ENCODE measurements at places on chromosomes 12 and 14.
A peak's percentile ranks its signal among the peaks of the same experiment; 100 is the strongest.

DNA sequence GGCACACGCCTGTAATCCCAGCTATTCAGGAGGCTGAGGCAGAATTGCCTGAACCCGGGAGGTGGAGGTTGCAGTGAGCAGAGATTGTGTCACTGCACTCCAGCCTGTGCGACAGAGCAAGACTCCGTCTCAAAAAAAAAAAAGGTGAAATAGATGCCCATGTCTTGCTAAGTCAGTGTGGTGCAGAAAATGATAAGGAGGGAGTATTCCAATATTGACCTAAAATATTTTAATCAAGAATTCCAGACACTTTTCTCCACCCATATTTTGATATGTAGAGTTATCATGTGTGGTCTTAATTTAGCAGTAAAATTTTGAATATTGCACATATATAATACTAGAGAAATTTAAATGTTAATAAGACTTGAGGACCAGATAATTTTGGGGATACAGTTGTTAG is 57.7 kb downstream of the WNK1 start:
- no peak for DNase-seq

DNA sequence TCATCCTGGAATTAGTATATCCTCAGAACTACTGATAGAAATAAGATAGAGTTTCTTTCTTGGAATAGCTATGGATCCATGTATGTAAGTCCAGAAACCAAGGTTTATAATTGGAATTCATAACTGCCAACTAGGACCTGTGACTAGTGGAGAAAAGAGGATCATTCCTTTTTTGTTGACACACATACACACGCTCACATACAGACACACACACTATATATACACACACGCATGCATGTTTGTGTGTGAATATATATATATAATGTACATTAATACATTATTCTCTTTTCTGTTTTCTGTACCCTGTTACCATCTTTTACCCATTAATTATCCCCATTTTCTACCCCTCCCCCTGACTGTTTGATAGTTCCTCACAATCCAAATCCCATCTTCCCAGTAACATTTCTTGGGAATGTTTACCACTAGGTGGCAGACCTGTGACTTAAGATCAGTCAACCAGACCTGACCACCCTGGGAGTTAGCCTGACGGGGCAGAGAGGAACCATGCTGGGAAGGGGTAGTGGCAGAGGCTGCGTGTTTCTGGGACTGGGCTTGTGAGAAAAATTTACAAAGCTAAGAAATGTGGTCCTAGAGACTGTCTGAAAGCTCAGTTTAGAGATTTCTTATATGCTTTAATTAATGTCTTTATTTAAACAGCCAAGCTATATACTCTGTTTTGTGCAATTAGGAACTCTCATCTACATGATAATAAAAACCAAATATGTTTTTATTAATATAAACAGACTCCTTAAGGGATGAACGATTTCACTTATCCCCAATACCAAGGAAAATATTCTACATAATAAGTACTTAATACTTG is 308.0 kb downstream of the PPFIA2 start:
- DNase-seq, result no peak

- no peak for DNase-seq
Observed at GRCh38 chr12:48985475-48985897, 7.4 kb downstream of the WNT1 start.

DNA sequence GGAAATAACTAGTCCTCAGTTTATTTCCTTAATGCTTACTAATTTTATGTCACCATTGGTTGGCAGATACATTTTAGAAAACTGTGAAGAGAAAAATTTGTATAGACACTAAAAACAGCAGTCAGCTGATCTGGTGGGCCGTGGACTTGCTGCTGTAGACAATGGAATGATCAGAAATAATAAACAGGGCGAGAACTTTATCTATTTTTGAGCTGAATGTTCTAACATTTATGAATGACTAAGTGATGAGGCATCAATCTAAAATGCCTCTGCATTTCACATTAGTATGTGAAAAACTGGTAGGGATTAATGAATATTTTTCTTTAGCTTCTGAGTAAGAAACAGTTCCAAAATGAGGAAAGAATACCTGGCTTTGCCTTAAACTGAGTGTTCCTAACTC is 24.8 kb upstream of the PKP2 start:
- DNase-seq, result no peak

DNA sequence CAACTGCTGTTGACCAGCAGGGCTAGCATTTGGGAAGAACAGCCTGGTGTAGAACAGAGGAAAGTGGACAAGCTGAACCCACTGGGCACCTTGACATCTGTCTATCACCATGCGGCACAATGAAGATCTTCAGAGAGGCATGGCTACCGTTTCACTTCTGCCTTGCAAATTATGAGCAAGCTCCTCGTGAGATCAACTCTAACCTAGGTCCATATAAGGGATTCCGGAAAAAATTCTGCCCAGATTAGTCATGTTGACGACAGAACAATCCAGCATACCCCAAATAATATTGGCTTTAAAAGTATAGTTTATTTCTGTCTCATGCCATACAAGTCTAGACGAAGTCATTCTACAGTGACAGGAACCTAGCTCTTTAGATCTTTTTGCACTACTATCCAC is 91.6 kb upstream of the ATF7IP start:
- no peak for DNase-seq

GRCh38 chr12:34287437-34287836 is 265.1 kb downstream of the ALG10 start:
- DNase-seq, result no peak

DNA sequence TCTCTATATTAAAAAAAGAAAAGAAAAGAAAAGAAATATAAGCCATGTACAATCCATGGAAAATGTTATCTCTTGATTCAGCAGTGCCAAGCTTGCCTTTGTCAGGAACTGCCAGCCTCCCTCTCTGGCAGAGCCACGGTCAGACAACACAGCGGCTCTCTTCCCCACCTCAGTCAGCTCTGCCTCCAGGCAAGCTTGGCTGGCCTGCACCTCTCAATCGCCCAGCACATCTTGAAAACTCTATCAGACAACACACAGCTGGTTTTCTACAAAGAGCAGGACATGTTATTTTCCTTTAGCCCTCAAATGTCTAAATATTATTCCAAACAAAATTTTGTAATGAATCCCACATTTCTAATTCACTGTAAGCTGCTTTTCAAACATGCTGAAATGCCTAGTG is 20.0 kb upstream of the GCH1 start:
- DNase-seq, result no peak

GRCh38 chr14:37550511-37550910 is 44.5 kb downstream of the FOXA1 start:
- DNase-seq, result no peak

DNA sequence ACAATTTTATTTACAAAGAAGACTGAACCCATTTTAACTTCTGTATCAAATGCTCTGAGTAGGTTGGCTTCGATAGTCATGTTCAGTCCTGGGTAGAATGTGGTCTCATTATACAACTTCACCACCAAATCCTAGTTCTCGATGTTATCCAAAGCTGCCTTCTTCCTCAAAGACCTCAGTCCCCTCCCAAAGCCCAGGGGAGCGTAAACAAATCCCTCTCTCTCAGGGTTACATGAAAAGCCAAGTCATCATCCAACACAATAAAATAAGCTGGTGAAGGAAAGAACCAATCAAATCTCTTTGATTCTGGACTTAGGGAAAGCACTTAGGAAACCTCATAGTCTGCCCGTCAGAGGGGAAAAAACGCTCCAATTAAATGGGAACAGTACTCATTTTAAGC is 9.1 kb downstream of the PTCSC3 start:
- no peak for DNase-seq

DNA sequence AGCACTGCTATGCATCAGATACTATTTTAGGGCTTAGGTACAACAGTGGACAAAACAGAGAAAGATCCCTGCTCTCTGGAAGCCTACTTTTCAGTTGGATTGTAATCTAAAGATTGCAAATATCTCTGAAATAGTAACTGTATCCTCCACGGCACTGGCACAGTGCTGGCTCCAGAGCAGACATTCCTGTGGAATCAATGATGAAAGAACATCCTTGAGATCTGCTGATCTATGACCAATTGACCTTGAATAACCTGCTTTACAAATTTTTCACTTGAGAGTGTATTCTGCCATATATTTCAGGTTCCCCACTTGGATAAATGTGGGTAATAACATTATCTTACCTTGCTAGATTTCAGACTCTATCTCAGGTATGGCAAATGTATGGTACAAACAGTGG is 3.2 kb downstream of the STAB2 start:
- no peak for DNase-seq

DNA sequence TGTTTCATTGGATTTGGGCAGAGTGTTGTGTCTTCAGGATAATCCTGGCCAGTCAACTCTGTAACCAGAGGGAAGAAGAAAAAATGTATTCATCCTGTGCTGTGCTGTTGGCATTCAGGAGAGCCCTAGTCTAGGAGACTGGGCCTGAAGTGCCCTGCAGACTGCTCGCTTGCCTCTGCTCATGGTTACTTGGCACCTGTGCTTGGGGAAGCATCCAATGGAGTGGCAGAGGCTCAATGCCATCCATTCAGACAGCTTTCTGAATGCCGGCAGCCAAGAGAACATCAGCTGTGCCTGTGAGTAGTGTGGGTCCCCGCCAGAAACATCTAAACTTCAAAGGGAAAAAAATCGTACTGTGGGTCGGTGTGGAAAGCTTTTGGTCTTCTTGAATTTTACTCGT is 124.2 kb downstream of the SRGAP1 start:
- peak; percentile 65 for DNase-seq

GRCh38 chr12:109085590-109085989 is 7.7 kb downstream of the ALKBH2 start:
- no peak for DNase-seq

GRCh38 chr14:101087614-101088394 is 184.3 kb upstream of the RTL1 start:
- DNase-seq, result peak; percentile 34

- no peak for DNase-seq
Observed at GRCh38 chr12:105554223-105554678, 223.8 kb downstream of the C12orf75 start.

GRCh38 chr12:6820166-6820565 is 1.5 kb upstream of the GPR162 start:
- no peak for DNase-seq

DNA sequence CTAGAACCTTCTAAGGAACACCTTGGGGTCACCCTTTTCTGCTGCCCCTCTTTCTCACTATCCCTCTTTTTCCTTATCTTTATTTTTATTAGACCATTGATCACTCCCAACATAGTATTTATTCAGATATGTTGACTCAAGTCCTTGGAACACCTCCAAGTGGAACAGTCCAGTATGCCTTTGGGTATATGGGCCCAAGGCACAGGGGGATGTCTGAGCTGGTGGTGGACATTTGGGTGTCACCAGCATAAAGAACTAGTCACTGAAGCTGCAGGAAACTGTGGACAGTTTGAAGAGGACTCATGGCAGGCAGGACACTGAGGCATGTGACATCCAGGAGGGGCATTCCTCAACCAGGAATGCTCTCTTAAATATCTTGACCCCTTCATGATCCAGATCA is 105.6 kb downstream of the VEZT start:
- DNase-seq, result no peak

- no peak for DNase-seq
Observed at GRCh38 chr14:49497725-49498348, 88.3 kb downstream of the RPS29 start.

DNA sequence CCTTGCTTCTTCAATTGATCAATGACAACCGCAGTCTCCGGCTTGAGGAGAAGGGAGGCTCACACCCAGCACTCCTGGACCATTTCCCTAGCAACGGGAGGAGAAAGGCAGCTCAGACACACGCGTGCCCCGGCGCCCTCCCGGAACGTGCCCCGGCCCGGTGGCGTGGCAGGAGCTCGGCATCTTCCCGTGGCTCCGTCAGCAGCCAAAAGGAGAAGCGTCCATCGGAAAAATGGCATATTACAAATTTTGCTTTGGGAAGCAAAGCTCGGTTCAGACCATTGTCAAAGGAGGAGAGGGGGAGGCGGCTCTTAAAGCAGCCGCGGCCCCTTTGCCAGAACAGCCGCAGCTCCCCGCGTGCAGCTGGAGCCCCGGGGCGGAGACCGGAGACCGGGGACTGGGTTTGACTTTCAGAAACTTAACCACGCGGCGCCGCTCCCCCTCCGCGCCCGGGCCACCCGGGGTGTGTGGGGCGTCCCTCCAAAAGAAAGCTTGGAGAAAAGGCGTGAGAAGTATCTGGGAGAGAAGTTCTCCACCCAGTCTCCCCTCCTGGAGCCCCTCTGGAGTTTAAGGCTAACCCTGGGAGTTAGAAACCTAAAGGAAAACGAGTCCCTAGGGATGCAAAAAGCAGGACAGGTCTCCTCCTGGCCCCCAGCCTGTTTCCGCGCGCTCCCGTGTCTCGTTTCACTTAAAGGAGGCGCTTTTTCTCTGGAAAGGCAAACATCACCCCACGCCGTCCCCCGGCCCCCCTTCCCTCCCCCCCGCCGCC is 545 bp downstream of the PPFIA2 start:
- DNase-seq, result peak; percentile 69

DNA sequence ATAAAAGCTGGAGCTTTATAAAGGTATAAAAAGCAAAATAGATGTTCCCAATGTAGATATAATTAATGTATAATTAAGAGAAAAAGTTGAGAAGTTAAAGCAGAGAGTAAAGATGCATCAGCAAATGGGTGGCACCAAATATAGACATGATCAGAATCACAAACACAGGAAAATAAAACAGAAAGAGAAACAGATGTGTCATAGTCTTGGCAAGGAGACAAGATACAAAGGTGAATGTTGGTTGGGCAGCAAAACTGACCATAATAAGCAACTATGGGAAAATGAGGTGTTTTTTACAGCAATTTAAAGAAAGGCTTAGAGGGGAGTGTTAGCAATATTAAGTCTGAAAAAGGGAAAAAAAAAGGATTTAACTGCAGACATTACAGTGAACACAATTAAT is 135.4 kb upstream of the CLEC14A start:
- no peak for DNase-seq

GRCh38 chr14:54651649-54652048 is 84.7 kb downstream of the SAMD4A start:
- DNase-seq, result no peak

- DNase-seq, result no peak
Observed at GRCh38 chr12:119047641-119048040, 66.3 kb downstream of the SRRM4 start.

DNA sequence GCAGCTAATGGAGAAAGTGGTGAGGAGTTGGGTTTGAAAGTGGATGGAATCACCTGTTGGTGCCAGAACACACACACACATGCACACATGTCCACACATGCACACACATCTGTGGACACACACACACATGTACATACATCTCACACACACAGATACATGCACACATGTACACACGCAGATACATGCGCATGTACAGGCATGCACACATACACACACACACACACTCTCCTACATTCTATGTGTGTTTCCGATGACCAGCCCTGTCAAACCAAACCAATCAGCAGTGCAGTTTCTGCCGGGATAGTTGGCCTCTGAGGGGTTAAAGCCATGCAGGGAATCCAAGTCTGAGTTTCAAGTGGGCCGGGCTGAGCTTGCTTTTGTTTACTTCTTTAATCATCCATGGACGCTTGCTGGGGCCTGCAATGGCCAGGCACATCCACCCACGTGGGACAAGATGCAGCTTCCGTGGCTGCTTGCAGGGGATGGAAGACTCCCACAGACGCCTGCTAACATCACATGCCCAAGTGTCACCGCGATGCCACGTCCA is 52.5 kb downstream of the GALNT9 start:
- DNase-seq, result no peak

GRCh38 chr12:106133136-106134087 is 5.3 kb downstream of the NUAK1 start:
- peak; percentile 18 for DNase-seq

Data from right forelimb (tissue), 1 donor.